ENCODE measurements at places on chromosomes 5 and 9.

DNA sequence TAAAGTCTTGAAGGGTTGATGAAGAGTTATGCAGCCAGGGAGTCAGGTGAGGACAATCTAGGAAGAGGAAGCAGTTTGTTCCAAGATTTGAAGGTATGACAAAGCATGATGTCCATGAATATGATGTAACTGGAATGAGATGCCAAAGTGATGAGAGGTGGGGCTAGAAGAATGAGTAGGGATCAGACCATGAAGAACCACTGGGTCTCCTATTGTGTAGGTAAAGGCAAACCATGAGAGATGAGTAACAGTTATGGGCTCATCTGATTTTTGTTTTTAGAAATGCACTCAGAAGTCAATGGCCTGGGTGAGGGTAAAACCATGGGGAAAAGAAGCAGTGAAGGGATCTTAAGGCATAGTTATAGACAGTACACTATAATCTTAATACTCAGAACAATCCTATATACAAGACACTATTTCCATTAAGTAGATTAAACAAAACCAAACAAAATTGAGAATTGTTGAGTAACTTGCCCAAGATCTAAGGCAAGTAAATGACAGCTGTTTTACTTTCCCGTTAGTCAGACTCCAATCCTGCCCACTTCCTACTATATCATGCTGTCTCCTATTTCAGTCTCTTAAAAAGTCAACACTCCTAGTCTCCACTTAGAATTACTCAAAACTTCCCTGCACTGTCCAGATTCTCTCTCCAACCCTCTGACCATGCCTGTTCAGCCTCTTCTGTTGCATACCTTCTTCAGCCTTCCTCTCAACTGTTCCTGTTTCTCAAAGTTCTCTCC, 393.8 kb upstream of the MEF2C start:
- no peak for DNase-seq

GRCh38 chr5:36040651-36041536, 25.8 kb downstream of the UGT3A2 start:
- DNase-seq: no peak

DNA sequence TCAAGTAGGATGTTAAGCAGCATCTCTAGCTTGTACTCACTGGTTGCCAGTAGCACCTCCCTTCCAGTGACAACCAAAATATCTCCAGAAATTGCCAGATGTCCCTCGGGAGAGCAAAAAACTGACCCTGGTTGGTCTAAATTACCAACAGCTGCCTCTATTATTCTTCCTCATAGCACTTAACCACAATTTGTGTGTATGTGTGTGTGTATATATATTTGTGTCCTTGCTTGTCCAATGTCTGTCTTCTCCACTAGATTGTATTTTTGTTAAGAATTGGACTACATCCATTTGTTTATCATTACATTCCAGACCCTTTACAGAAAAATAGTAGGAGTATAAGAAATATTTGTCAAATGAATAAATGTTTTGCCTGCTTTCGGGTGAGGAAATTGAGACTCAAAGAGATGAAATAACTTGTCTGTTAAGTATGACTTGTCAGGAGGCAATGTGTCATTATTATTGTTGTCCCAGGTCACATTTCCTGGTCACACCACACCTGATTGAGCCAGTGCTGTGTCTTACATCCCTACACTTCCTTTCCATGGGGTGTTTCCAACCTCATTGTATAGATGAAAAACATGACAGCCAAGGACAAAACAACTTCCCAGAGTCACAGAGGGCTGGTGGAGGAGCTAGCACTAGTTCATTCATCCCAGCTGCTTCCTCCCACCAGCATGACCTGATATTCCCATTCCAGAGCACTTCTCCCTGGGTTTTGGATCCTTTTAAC, 11.4 kb upstream of the GRPEL2 start:
- DNase-seq: no peak

DNA sequence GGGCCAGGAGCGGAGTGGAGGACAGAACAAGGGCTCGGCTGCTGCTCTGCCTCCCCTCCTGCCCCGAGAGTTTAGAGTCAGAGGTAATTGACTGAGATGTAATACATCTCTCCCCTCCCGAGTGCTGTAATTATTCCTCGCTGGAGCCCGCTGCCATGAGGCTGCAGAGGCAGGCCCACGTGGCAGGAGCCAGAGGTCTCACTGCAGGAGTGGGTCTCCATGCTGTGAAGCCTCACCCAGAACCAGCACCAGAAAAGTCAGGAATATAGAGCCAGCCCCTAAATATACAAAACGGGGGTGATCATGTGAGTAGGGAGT, 2.5 kb downstream of the FAM163B start:
- DNase-seq: no peak

GRCh38 chr5:175692235-175692995, 34.5 kb downstream of the HRH2 start:
- no peak for DNase-seq

GRCh38 chr5:565782-566440, 41.7 kb upstream of the SLC9A3 start:
- no peak for DNase-seq

- no peak for DNase-seq
Observed at GRCh38 chr9:19597176-19597575, 188.4 kb downstream of the ACER2 start.

GRCh38 chr9:9783711-9784110, 829.1 kb downstream of the PTPRD start:
- DNase-seq: no peak

DNA sequence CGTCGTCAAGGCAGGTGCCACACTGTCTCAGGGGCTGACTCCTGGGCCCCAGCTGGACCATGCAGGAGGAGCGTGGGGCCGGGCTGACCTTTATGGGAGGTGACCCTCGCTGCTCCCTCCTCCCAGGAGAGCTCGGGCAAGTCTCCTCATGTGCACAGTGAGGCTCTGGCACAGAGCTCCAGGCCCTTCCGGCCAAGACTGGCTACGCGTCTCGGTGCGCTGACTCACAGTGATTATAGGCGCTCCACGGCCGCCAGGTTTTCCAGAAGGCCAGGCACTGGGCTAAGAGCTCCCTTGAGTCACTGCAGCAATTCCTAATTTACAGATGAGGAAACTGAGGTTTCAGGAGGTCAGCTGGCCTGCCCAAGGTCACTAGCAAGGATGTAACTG, 47.4 kb downstream of the VAV2 start:
- DNase-seq: no peak

DNA sequence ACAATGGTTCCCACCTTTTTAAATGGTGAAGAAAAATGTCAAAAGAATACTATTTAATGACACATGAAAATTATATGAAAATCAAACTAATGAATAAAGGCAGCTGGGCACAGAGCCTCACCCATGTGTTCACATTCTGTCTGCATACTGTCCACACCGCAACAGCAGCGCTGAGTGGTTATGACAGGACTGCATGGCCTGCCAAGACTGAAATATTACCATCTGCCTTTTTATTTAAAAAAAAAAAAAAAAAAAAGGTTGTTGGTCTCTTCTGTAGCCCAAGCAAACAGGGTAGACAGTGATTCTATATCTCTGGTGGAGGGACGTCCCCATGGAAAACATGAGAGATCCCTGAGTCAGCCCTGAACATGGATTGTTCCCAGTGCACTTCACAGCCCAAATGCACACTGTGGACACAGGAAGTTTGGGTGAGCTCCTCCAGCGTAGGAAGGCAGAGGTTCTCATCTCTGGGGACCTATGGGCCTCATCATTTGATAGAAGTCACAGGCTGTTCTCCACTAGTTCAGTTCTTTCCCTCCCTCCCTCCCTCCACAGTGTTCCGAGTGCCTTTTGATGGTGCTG, 44.9 kb upstream of the SHC3 start:
- DNase-seq: no peak

All from NCI-H2081 treated with DMSO at 0.1 percent for 48 hours (cell line).